Thoracic aorta (tissue), 2 donors: ENCODE measurements at places on chromosomes 5 and 9. TPM values are rescaled to one million over a fixed set of nuclear protein-coding genes. Genes with fewer than 3 reads are reported as not detected.

- H3K4me1 ChIP-seq: no peaks in the 10 kb centered on the region
- H3K27me3 ChIP-seq: no peaks in the 10 kb centered on the region
- H3K4me3 ChIP-seq: no peak overlapping the region
- no peak for DNase-seq
- no peak overlapping the region for H3K27ac ChIP-seq
Observed at GRCh38 chr5:118882666-118883065, 105.7 kb downstream of the DTWD2 start.

DNA sequence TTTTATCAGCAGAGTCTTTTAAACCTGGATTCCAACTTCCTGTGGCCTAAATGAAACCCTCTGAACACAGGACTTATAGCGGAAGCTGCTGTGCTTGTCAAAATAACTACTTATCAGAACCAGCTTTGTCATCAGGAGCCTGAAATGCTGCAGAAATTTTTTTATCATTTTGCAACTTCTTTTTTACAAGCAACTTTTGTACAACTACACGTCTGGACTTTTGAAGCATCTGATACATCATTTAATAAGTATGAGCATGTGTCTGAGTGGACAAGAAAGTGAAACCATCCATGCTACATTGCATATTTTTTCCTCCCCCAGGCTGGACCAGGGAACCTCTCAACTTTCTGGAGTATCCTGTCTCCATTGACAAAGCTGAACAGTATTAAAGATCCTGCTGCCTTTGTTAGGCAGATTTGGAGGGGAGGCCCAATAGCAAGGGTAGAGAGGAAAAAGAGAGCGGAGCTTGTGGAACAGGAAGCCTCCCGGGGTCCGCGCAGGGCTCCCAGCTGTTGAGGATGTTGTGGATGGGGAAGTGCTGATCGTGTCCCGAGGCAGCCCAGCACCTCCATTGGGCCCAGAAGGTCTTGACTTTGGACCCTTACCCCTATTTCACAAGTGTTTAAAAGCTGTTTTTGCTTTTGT, 196.6 kb downstream of the MSX2 start:
- no peak overlapping the region for H3K27ac ChIP-seq
- no peak for DNase-seq
- H3K4me1 ChIP-seq: no peaks in the 10 kb centered on the region
- H3K27me3 ChIP-seq: no peaks in the 10 kb centered on the region
- no peak overlapping the region for H3K4me3 ChIP-seq
- H3K36me3 ChIP-seq: no peaks in the 10 kb centered on the region

GRCh38 chr9:98775831-98776441, 20.4 kb downstream of the ANKS6 start:
- peaks cover 45% of the 10 kb centered on the region for H3K36me3 ChIP-seq
- no peak overlapping the region for H3K4me3 ChIP-seq
- no peak overlapping the region for H3K27ac ChIP-seq
- no peaks in the 10 kb centered on the region for H3K4me1 ChIP-seq
- DNase-seq: no peak

Gene FAM163B
- total RNA-seq: not detected

GRCh38 chr9:12698266-12698665, 5.1 kb downstream of the TYRP1 start:
- no peak overlapping the region for H3K4me3 ChIP-seq
- no peaks in the 10 kb centered on the region for H3K27me3 ChIP-seq
- peak overlapping the region; percentile 7 for H3K27ac ChIP-seq
- DNase-seq: no peak

Gene SMIM32
- total RNA-seq: not detected

Gene FBP1
- total RNA-seq: 6.6 TPM

GRCh38 chr5:60843936-60844905, at the start of gene ELOVL7:
TSS of gene ELOVL7 (minus strand) at chr5:60844269. CDS start at chr5:60787397, 56,872 bp downstream.
- no peaks in the 10 kb centered on the region for H3K36me3 ChIP-seq
- peak within 1 kb of the TSS; percentile 78 for H3K4me3 ChIP-seq
- H3K4me1 ChIP-seq: peaks cover 12% of the 10 kb centered on the region
- DNase-seq: no peak

GRCh38 chr5:171969288-171969880, 37.1 kb downstream of the FBXW11 start:
- no peak overlapping the region for H3K4me3 ChIP-seq
- no peaks in the 10 kb centered on the region for H3K36me3 ChIP-seq
- peaks cover 35% of the 10 kb centered on the region for H3K4me1 ChIP-seq
- no peak for DNase-seq
- no peaks in the 10 kb centered on the region for H3K27me3 ChIP-seq
